ENCODE measurements at places on chromosomes 4 and X.

DNA sequence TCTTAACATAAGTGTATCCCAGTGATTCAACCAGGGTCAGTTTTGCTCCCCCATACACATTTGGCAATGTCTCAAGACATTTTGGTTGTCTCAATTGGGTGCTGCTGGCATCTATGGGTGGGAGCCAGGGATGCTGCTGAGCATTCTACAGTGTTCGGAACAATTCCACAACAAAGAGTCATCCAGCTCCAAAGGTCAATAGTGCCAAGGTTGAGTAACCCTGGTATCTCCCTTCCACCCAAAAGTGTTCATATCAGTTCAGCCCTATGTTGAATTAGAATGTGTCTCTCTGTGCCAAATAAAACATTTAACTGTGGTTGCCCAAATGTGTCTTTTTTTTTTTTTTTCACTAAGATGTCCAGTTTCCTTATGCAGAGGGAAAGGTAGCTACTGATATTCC is 129.4 kb upstream of the RAI2 start:
- no peak for DNase-seq

DNA sequence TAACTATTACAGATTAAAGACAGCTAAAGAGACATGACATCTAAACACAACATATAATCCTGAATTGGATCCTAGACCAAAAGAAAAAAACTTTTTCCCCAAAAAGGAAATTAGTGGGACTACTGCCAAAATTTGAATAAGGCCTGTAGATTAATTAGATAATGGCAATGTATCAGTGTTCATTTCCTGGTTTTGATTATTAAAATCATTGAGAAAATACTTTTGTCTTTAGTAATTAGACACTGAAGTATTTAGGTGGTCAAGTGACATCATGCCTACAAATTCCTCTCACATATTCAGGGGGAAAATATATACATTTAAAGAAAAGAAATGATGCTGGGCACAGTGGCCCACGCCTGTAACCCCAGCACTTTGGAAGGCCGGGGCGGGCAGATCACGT is 10.4 kb upstream of the USO1 start:
- no peak for DNase-seq

GRCh38 chrX:72029483-72030411 is 102.0 kb downstream of the RTL5 start:
- no peak for DNase-seq

DNA sequence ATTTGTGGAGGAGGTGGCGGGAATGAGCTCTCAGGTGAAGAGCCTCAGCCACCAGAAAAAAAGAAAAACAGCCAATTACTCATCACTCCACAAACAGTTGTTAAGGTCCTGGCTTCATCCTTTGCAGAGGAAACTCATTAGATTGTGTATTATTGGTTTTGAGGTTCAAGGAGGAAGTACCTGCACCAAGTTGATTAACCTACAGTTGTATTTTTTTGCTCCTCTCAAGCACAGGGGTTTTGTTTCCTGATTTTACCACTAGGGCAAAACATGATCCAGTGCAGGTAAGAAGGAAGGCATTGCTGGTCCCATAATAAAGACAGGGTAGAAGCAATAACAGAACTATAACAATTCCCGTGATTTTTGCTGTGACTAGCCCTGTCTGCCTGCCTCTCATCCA is 84.0 kb upstream of the QRFPR start:
- DNase-seq: no peak

- DNase-seq: no peak
These were observed 100.1 kb downstream of the PPARGC1A start for GRCh38 chr4:23789762-23790161.

DNA sequence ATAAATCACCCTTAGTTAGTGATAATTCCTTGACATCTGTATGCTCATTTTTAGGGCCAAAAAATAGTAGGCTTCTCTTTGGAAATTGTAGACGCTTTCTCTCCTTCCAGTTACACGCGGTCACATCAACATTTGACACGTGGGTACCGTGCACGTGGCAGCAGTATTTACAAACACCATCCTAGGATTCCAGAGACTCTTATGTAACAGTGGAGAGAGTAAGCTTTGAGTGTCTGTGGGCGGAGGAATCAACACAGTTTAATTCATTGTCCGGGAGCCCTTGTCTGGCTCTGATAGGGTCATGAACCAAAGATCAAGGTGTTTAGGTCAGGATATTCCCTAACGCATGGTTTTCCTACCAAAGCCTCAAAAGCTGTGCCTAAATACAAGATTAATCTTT is 12.2 kb downstream of the TET2 start:
- no peak for DNase-seq

- no peak for DNase-seq
These were observed 196.5 kb upstream of the SLC7A11 start for GRCh38 chr4:138438608-138439007.

GRCh38 chr4:99645638-99646037 is 12.0 kb downstream of the C4orf54 start:
- no peak for DNase-seq

DNA sequence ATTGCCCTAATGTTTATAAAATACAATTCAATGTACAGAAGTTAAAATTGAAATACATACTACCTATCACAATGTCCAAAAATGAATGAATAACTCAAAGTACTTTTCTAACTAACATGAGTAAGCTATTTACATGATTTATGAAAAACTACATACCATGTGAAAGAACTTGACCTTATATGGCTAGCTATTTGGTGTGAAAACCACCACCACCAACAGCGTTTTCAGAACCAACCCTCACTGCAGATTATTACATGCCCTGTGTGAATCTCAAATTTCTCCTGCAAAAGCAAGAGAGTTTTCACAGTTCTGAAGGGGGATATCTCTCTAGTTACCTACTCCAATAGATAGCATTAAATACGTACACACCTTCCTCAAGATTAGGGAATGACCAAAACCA is 198.5 kb downstream of the SPATA18 start:
- DNase-seq: no peak

DNA sequence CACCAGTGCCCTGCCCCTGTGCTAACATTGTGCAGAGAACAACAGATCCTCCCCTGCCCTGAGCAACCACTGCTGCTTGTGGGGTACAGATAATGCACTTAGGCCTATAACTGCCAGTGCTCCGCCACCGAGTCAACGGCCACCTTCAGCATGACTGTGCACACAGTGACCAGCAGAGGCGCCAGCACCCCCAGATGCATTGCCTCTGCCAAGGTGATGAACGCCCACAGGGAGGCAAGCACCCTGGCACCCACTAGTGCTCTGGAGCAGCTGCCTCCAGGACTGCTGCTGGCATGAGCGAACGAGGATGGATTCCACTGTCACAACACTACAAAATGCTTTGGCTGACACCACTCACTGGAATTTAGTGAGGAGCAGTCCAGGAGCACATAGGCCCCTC is 38.2 kb downstream of the SPIN2B start:
- no peak for DNase-seq

- DNase-seq: no peak
These were observed 146.2 kb upstream of the SH3RF1 start for GRCh38 chr4:169416997-169417396.

Measured in stimulated activated CD4-positive, alpha-beta T cell treated with anti-CD3 and anti-CD28 coated beads, Interleukin-1b, Interleukin-23, amount 100 ng/mL, for 1 hour (primary cell).